ENCODE measurements at places on chromosomes 5 and 9.
A peak's percentile ranks its signal among the peaks of the same experiment; 100 is the strongest.

GRCh38 chr9:35229066-35229778, 67.4 kb downstream of the UNC13B start:
- peak; percentile 1 for DNase-seq

DNA sequence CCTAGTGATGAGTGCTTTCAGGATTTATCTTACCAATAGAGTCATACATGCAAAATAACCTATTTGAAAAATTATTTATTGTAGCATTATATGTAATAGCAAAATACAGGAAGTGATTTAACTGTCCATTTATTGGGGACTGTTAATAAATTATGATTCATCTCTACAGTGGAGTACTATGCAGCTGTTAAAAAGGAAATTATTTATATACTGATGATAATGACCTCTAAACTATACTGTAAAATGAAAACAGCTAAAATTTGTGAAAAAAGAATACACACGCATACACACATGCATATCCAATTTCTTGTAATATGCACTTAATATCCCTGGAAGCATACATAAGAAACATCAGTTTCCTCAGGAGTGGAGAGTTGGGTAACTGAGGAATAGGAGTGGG, 58.0 kb upstream of the PALM2AKAP2 start:
- DNase-seq = no peak

GRCh38 chr5:66828548-66829357, 232.6 kb downstream of the MAST4 start:
- peak; percentile 14 for DNase-seq

DNA sequence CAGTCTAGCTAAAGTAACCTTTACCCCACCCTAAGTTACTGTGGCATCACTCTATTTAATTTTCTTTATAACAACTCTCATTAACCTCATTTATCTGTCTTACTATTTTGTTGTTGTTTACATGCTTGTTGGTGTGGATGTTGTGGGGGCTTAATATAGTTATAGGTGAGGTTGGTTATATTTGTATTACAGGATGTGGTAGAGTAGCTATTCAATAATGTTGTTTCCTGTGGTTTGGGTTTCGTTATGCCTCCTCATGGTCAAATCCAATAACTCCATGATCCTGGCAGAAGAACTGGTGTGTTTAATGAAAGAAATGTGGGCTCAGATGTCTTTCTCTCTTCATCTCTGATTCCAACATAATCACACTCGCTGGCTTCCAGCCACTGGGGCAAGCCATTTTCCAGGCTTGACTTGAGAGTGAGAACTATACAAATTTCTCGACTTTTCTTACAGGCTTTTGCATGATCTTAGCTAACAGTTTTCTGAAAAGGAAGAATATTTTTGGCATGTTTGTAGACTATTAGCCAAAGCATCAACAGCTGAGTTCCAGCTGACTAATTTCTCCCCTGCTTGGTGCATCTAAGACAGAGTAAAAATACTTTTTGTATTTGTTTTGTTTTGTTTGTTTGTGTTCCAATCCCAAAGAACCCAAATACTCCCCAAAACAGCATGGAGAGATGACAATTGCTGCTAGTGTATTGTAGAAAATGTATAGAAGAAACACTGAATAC, 303.7 kb upstream of the PAPPA start:
- DNase-seq = no peak

- no peak for DNase-seq
Measured at GRCh38 chr9:22813529-22813928, 366.9 kb downstream of the DMRTA1 start.

DNA sequence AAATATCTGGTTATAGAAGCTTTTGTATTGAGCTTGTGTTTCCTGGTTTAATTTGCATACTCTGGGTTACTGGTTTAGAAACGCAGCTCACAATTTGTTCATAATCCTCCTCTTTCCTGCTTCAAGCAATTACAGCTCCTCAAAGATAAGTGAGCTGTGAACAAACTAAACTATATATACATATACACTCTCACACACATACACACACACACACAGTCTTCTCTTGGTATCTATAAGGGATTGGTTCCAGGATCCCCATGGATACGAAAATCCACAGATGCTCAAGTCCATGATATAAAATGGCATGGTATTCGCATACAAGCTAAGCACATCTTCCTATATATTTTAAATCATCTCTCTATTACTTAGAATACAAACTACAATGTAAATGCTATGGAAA, 510.9 kb upstream of the CDH18 start:
- no peak for DNase-seq

- no peak for DNase-seq
Measured at GRCh38 chr9:95129476-95130291, 187.8 kb downstream of the FANCC start.

- no peak for DNase-seq
Measured at GRCh38 chr5:142168365-142168764, 59.8 kb downstream of the NDFIP1 start.

DNA sequence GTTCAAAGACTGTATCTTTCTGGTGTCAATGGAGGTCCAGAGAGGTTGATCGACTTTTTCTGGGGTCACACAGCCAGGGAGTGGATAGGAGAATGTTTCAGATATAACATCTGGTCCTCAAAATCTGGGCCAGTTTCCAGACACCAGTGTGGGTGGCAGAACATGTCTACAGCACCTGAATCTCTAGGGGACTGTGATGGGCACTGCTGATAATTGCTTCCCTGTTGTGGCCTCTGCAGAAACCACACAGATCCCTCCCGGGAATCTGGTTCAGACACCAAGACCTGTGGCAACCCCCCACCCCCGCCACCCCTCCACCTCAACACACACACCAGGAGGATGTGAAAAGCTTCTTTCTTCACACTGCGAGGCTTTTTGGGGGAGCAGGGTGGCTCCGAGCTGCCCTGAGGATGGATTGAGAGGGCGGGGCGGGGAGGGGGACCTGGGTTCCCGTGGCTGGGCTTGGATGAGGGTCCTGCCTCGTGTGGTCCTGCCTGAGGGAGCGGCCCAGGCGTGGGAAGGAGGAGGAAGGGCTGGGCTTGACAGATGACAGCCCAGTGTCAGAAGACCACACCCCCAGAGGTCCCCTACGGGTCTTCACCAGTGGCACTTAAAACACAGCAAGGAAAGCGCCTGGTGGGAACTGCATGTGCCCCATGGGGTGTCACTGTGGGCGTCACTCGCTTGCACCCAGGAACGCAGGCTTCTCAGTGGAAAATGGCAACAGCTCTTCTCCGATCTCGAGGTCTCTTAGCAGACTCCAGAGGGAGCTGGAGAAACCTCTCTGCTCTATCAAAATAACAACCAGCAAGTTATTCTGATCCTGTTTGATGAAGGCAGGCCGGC, 55.2 kb downstream of the TRIP13 start:
- no peak for DNase-seq

- no peak for DNase-seq
Measured at GRCh38 chr5:32339198-32339597, 26.5 kb upstream of the MTMR12 start.

DNA sequence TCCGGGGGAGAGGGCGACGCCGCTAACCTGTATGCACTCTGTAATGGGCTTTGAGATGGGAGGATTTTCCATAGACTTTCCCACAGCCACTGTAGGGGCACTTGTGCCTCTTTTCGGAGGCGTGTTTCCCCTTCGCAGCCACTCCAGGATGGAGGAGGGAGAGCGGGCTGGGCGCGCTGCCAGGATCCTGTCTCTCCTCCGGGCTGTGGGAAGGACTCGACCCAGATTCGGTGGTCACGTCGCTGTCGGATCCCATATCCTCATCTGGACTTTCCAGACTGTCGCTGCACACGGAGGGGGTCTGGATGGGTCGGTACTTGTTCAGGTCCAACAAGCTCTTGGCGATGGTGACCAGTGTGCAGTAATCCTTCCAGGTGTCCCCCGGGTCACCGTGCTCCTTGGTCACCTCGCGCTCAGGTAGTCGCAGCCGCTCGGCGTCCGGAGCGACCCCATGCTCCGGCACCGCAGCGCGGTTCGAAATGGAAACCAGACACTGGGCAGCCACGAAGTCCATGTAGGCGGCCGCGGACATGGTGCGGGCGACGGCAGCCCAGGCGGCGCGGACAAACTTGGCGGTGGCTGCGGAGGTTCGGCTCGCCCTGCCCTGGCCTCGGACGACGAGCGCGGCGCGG, 1.5 kb downstream of the KLF9 start:
- DNase-seq = peak; percentile 46

GRCh38 chr5:83322273-83322924, 149.1 kb upstream of the VCAN start:
- no peak for DNase-seq

GRCh38 chr5:119079318-119079921, 8.5 kb downstream of the DMXL1 start:
- no peak for DNase-seq

GRCh38 chr5:159021901-159022556, 77.7 kb downstream of the EBF1 start:
- DNase-seq = no peak

DNA sequence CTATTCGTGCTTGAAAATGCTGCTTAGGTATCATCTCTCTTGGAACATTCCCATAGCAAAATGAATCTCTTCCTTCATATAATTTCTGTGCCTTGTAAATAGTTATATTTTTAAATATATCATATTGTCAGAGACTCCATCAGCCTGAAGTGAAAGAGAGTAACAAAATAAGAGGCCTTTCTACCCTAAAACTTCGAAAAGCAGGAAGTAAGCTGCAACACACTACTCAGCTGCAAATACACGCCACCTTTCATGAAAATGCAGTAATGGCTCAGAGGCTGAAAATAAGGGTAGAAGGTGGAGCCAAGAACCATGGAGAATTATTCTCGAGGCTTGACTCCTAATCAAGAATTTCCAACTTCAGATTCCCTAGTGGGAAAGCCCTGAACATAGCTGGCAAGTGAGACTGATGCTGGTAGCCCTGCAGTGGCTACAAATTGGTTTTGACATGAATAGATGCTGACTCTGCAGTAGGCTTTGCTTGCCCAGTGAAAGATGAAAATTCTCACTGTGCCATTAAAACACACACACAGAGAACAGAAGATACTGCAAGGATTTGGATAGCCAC, 30.2 kb upstream of the PTGER4 start:
- DNase-seq = no peak

GRCh38 chr9:5947912-5948311, 57.2 kb downstream of the MLANA start:
- no peak for DNase-seq

GRCh38 chr5:38551030-38552017, 5.1 kb downstream of the LIFR start:
- DNase-seq = peak; percentile 22

DNA sequence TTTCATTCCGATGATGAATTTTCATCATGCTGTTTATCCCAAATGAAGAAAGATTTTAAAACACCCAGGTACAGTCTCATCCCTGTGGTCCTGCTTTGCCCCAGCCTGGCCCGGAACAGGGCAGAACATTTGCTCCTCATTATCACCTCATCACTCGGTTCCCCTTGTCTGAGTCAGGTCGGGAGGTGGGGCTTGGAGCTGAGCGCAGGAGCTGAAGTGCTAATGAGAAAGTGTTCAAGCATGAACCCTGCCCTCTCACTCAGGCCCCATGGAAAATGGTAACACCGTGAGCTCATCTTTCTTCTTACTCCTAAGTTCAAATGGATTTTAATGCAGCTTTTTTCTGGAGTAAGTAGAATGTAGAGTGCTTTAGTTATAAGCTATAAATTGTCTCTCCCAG, 466.2 kb downstream of the KDM4C start:
- no peak for DNase-seq

- DNase-seq = peak; percentile 66
Measured at GRCh38 chr5:168706655-168707069, 127.5 kb upstream of the PANK3 start.

GRCh38 chr5:143836161-143836725, 24.3 kb downstream of the HMHB1 start:
- no peak for DNase-seq

- no peak for DNase-seq
Measured at GRCh38 chr9:84027201-84027600, 46.6 kb downstream of the RMI1 start.

GRCh38 chr5:102375272-102375671, 79.2 kb upstream of the SLCO4C1 start:
- no peak for DNase-seq

GRCh38 chr5:90184764-90185163, 224.8 kb downstream of the CETN3 start:
- no peak for DNase-seq

GRCh38 chr9:120845255-120845654, 2.5 kb upstream of the PSMD5 start:
- no peak for DNase-seq

DNA sequence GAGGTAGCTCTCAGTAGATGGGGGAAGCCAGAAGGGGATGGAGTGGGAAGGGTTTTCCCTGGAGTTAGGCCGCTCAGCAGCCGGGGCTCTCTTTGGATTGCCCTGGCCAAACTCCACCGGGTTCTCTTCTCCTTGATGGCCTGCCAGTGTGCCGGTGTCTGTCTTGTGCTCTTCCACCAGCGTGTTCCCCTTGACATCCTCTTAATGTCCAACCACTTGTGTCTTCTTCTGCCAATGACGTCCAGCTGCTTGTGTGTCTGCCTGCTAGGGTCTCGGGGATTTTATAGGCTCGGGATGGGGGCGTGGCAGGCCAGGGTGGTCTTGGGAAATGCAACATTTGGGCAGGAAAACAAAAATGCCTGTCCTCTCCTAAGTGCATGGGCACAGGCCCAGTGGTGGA, 313.1 kb upstream of the PUM3 start:
- DNase-seq = no peak

- no peak for DNase-seq
Measured at GRCh38 chr9:111282845-111283244, 47.2 kb downstream of the OR2K2 start.

- DNase-seq = no peak
Measured at GRCh38 chr5:69468631-69469030, 24.0 kb upstream of the OCLN start.

DNA sequence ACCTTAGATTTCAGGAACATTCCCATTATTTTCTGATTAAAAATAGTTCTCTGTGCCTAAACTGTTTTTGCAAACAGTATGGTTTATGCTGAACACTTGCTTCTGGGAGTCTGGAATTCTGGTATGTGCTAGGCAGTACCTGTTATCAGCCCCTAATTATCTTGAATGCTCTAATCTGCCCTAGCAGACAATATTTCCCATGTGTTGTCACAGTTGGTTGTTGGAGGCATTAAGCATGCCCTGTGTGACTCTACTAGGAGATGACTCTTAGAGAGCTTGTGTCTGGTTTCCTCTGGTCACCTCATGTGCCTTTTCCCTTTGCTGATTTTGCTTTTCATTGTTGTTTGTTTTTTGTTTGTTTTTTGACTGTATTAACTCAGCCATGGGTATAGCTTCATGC, 36.6 kb downstream of the UHRF2 start:
- no peak for DNase-seq

DNA sequence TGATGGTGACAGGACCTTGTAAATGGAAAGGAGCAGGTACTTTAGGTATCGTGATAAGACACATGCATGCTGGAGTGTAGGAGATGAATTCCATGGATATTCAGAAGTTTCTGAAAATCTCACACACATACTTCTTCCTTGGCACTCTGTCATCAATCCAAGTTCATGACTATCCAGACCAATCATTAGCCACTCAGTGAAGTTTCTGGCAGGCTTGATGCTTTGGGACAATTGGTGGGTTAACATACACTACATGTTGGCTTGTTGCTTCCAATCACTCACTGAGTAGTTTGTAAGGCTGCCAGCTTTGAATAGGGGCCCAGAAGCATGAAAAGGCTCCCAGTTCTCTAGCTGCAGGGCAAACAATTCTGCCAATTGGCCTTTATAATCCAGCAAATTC, 147.6 kb downstream of the CEMIP2 start:
- DNase-seq = no peak

Measured in Calu3 (cell line).